Astrocyte (in vitro differentiated cells and primary cell): ENCODE measurements at places on chromosomes 5 and 9.

GRCh38 chr9:110606179-110606790, 26.7 kb upstream of the SVEP1 start:
- H3K4me1 ChIP-seq: no peaks in the 10 kb centered on the region
- no peaks in the 10 kb centered on the region for H3K27me3 ChIP-seq
- peak overlapping the region; percentile 2 for H3K27ac ChIP-seq
- no peaks in the 10 kb centered on the region for H3K36me3 ChIP-seq

GRCh38 chr9:132456241-132456640, 46.2 kb downstream of the CFAP77 start:
- no peak overlapping the region for H3K4me3 ChIP-seq
- no peak for DNase-seq
- no peaks in the 10 kb centered on the region for H3K36me3 ChIP-seq
- H3K27me3 ChIP-seq: peaks cover 11% of the 10 kb centered on the region
- no peaks in the 10 kb centered on the region for H3K4me1 ChIP-seq

DNA sequence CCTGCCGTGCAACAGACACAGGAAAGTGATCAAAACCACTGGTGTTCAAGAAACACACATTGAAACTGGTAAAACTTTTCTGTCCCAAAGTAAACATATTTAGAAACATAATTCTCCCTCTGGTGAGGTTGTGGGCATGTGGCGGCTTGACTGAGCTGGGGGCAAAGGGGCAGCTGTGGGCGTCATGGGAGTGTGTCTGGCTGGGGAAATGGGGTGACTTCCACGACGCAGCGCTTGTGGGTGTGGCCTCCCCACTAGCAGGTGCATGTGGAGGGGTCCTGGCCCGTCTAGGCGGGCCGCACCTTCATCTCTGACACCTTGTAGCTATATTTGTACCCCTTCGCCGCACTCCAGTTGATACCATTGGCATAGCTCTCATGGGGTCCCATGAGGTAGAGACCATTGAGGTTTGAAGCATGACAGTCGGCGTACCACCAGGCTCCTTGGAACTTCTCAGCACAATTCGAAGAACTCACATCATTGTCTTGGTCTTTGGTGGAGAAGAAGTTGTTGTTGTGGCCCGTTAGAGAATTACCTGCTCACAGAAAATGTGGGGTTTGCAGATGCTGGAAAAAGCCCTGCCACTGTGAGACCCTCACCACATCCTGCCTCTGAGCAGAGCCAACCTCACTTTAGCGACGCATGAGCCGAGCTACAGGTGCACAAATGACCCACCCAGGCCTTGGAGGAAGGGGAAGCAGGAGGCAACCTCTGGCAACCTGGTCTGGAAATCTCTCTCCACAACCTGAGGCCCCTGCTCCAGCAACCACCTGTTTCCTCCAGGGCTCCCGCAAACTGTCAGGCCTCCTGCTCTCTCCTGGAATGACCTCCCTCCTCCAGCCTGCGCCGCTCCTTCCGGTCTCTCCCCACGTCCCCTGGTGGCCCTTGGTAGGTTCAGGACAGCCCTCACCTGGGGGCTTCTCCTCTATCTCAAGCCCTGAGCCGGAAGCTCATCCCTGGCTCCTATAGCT, 7.9 kb downstream of the FCN1 start:
- H3K36me3 ChIP-seq: no peaks in the 10 kb centered on the region
- H3K27me3 ChIP-seq: no peaks in the 10 kb centered on the region
- H3K4me3 ChIP-seq: no peak overlapping the region
- no peak for DNase-seq
- H3K27ac ChIP-seq: no peak overlapping the region
- H3K4me1 ChIP-seq: no peaks in the 10 kb centered on the region

GRCh38 chr9:125966466-125966865, 219.3 kb downstream of the PBX3 start:
- peaks cover 12% of the 10 kb centered on the region for H3K36me3 ChIP-seq
- H3K4me3 ChIP-seq: no peak overlapping the region
- H3K27ac ChIP-seq: no peak overlapping the region
- H3K27me3 ChIP-seq: no peaks in the 10 kb centered on the region
- H3K4me1 ChIP-seq: no peaks in the 10 kb centered on the region
- no peak for DNase-seq

DNA sequence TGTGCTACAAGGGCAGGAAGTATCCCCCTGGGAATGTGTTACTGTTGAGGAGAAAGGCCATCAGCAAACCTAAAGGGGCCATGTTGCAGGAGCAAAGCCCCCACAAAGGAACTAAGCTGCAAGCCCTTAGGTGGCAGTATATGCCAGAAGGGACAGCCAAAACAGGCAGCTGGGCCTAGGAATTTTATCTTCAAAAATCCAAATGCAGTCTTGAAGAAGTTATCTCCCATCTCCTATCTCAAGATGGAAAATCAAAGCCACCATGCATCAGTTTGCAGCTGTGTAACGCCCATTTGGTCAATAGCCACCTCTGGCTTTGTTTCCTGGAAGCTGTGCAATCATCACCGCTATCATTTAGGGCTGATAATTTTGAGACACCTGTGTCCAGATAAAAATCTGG, 400.3 kb downstream of the ARHGEF28 start:
- H3K27ac ChIP-seq: no peak overlapping the region
- no peak for DNase-seq
- no peaks in the 10 kb centered on the region for H3K36me3 ChIP-seq
- H3K4me3 ChIP-seq: no peak overlapping the region
- H3K27me3 ChIP-seq: no peaks in the 10 kb centered on the region
- H3K4me1 ChIP-seq: peaks cover 6% of the 10 kb centered on the region

DNA sequence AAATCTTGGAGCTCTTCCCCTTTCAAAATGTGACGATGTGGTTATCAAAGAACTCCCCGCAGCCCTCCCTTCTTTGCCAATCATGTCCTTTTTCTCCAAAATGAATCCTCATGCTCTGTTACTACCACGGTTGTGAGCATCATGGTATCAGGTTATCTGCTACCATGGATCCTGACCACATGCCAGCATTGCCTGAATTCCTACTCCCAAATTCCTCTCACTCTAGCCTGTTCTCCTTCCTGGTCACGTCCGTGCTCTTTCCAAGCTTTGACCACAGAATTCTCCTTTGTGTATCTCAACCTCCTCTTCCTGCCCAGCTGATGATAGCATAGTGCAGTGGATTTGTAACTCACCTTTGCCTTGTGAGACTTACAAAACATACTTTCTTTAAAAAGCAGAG, 59.5 kb upstream of the FBXL7 start:
- no peak overlapping the region for H3K27ac ChIP-seq
- DNase-seq: peak; percentile 23
- no peak overlapping the region for H3K4me3 ChIP-seq
- no peaks in the 10 kb centered on the region for H3K27me3 ChIP-seq
- no peaks in the 10 kb centered on the region for H3K36me3 ChIP-seq

GRCh38 chr5:54217826-54218503, 92.4 kb downstream of the ARL15 start:
- no peaks in the 10 kb centered on the region for H3K27me3 ChIP-seq
- H3K4me1 ChIP-seq: no peaks in the 10 kb centered on the region
- H3K27ac ChIP-seq: no peak overlapping the region
- peak; percentile 47 for DNase-seq

- no peak overlapping the region for H3K27ac ChIP-seq
- no peaks in the 10 kb centered on the region for H3K36me3 ChIP-seq
- H3K27me3 ChIP-seq: no peaks in the 10 kb centered on the region
- no peak for DNase-seq
- H3K4me3 ChIP-seq: no peak overlapping the region
Observed at GRCh38 chr5:90854169-90854568, 295.6 kb downstream of the ADGRV1 start.

GRCh38 chr9:136110082-136111061, 8.3 kb downstream of the TMEM250 start:
- H3K27ac ChIP-seq: no peak overlapping the region
- no peaks in the 10 kb centered on the region for H3K36me3 ChIP-seq
- H3K27me3 ChIP-seq: no peaks in the 10 kb centered on the region
- peaks cover 22% of the 10 kb centered on the region for H3K4me1 ChIP-seq
- DNase-seq: no peak

DNA sequence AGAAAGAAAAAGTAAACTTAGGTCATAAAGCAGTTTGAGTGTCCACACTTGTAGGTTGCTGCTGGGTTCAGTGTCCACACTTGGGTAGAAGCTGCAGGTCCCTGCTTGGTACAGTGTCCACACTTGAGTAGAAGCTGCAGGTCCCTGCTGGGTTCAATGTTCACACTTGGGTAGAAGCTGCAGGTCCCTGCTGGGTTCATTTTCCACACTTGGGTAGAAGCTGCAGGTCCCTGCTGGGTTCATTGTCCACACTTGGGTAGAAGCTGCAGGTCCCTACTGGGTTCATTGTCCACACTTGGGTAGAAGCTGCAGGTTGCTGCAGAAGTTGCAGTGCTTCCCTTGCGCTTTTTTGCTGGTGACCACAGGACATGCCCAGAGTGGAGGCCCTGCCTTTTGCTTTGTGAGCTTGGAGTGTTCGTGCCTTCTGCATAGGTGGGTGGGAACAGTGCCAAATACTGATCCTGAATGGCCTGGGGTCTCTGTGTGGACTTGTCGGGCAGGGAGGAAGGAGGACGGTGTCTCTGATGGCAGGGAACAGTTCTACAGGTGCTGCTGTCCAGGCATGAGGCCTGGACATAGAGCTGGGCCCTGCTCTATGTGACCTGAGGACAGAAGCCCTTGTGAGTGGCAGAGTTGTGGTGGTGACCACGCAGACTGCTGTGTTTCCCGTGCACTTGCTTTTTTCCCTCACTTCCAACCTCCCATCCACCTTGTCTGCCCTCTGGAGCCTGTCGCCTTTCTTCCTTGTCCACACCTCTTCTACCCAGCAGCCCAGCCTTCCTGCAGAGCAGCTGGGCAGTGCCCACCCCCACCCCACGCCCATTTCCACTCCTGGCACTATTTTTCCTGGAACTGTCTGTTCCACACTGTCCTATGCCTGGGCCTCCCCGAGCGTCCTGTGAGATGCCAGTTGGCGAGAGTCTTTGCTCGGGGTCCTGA, 120.8 kb downstream of the EHMT1 start:
- H3K27me3 ChIP-seq: no peaks in the 10 kb centered on the region
- no peak overlapping the region for H3K27ac ChIP-seq
- H3K36me3 ChIP-seq: peaks cover 15% of the 10 kb centered on the region
- no peak overlapping the region for H3K4me3 ChIP-seq

DNA sequence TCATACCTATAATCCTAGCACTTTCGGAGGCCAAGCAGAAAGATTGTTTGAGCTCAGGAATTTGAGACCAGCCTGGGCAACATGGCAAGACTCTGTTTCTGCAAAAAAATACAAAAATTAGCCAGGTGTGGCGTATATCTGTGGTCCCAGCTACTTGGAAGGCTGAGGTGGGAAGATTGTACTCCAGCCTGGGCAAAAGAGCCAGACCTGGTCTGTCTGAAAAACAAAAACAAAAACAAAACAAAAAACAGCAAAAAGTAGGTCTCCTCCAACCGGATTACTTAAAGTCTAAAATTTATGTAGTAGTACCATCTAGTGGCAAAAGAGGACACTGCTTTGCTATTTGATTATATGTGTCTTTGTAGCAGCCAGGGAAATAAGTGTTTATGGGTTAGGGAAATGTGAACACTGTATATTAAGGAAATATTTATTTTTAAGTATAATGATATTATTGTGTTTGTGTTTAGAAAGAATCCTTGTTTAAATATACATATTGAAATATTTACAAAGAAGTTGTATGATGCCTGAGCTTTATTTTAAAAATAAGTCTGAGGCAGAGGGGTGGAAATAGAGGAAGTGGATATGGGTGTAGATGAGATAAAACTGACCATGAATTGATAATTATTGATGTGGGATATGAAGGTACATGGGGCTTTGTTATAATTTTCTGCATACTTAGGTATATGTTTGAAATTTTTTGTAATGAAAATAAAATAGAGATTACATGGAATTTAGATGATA, 20.0 kb downstream of the APC start:
- DNase-seq: peak; percentile 39
- no peak overlapping the region for H3K27ac ChIP-seq
- no peak overlapping the region for H3K4me3 ChIP-seq
- H3K27me3 ChIP-seq: no peaks in the 10 kb centered on the region
- H3K4me1 ChIP-seq: peaks cover 9% of the 10 kb centered on the region
